ENCODE measurements at places on chromosomes 4 and X. TPM values are rescaled to one million over a fixed set of nuclear protein-coding genes. Genes with fewer than 3 reads are reported as not detected.

The GIMD1 gene
- polyA plus RNA-seq, result not detected

The SSX2 gene
- polyA plus RNA-seq, result not detected

The GPAT3 gene
- 17.6 TPM for polyA plus RNA-seq

The TMEM47 gene
- 82.2 TPM for polyA plus RNA-seq

The SSX5 gene
- polyA plus RNA-seq, result not detected

The SORCS2 gene
- polyA plus RNA-seq, result 10.9 TPM

The P2RY4 gene
- 0.41 TPM for polyA plus RNA-seq

The NRK gene
- polyA plus RNA-seq, result 255 TPM

The CXCL13 gene
- polyA plus RNA-seq, result not detected

The MAGEA9B gene
- not detected for polyA plus RNA-seq

The TENM3 gene
- polyA plus RNA-seq, result 19.1 TPM

The HDAC8 gene
- 20.7 TPM for polyA plus RNA-seq

The JCHAIN gene
- polyA plus RNA-seq, result 1.6 TPM

The TMEM35A gene
- polyA plus RNA-seq, result 2.3 TPM

The RHOXF2B gene
- polyA plus RNA-seq, result not detected

The SPANXN4 gene
- polyA plus RNA-seq, result not detected

The CXXC4 gene
- polyA plus RNA-seq, result 4.9 TPM

The HADH gene
- polyA plus RNA-seq, result 62.4 TPM

The MAOB gene
- polyA plus RNA-seq, result 0.87 TPM

The RXFP1 gene
- 0.14 TPM for polyA plus RNA-seq

The MAGEB6 gene
- polyA plus RNA-seq, result not detected
